ENCODE measurements at places on chromosomes 4 and X.

DNA sequence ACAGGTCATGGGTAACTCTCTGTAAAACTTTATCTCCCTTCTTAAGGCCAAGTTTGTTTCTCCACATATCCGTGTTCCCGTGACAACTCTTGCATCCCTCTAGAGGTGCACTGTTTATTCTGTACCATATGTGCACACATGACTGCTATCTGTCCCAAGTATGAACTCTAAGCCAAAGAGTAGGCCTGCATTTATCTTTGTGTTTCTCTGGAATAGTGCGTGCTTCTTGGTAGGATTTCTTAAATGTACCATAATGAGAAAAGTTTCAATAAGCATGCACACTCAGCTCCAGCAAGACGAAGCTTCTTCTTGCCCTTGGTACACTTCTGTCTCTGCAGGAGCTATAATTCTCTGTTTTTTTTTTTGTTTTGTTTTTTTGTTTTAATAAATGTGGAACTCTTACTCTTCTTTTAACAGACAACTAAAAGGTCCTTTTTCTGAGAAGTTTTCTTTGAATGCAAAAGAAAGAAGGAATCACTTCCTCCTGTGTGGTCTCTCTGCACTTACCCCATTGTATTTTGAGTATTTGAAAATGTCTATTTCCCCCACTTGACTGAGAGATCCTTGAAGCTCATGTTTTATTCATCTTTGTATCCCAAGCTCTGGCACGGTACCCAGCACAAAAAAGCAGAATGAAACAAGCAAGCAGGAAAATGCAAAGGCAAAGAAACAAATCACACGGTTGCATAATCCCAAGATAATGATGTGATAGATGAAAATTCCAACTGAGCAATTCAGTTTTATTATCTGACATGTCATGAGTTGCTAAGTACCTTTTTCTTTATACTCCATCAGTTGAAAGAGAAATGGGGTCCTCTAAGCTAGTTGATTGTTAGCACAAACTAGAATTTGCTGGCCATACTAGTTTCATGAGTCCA lies 521.9 kb upstream of the BOD1L1 start:
- no peak for DNase-seq
- no peaks in the 10 kb centered on the region for H3K27me3 ChIP-seq
- no peaks in the 10 kb centered on the region for H3K36me3 ChIP-seq
- no peak overlapping the region for H3K27ac ChIP-seq

GRCh38 chr4:3360777-3361176 lies 68.0 kb downstream of the RGS12 start:
- no peaks in the 10 kb centered on the region for H3K27me3 ChIP-seq
- H3K4me1 ChIP-seq, result peaks cover 14% of the 10 kb centered on the region
- peak; percentile 37 for DNase-seq
- H3K27ac ChIP-seq, result no peak overlapping the region

GRCh38 chr4:1933700-1934099 lies 62.5 kb downstream of the NSD2 start:
- H3K4me1 ChIP-seq, result no peaks in the 10 kb centered on the region
- no peaks in the 10 kb centered on the region for H3K27me3 ChIP-seq
- H3K4me3 ChIP-seq, result no peak overlapping the region
- no peak for DNase-seq
- no peak overlapping the region for H3K27ac ChIP-seq

DNA sequence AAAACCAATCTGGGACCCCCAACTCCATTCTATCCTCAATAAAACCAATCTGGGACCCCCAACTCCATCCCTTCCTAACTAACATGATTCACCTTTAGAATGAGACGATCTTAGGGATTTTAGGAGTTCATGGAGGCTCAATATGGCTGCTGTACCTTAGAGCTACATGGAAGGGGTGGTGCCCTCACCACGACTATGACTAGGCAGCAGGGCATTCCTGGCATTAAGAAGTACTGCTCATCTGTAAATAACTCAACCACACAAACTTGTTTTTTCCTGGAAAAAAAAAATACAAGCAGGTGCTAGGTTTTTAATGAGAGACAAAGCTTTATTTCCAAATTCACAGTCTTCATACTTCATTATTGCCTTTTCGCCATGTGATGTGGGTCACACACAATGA lies 346.5 kb upstream of the FAT1 start:
- no peak overlapping the region for H3K27ac ChIP-seq
- DNase-seq, result no peak
- H3K4me1 ChIP-seq, result no peaks in the 10 kb centered on the region
- no peaks in the 10 kb centered on the region for H3K27me3 ChIP-seq

GRCh38 chr4:127967141-127967775 lies 2.1 kb downstream of the ABHD18 start:
- DNase-seq, result no peak
- H3K27ac ChIP-seq, result no peak overlapping the region
- H3K27me3 ChIP-seq, result no peaks in the 10 kb centered on the region
- H3K36me3 ChIP-seq, result no peaks in the 10 kb centered on the region
- no peak overlapping the region for H3K4me3 ChIP-seq

Data from vagina (tissue), 2 donors.